ENCODE measurements at places on chromosomes 2 and 18. TPM values are rescaled to one million over a fixed set of nuclear protein-coding genes. Genes with fewer than 3 reads are reported as not detected.

The SCN9A gene
- total RNA-seq: 1.8 TPM

GRCh38 chr2:151002959-151003600 lies 258.6 kb downstream of the RBM43 start:
- no peak for DNase-seq

The ZFP36L2 gene
- total RNA-seq: 73.4 TPM

GRCh38 chr2:54081574-54081973 lies 33.8 kb upstream of the ACYP2 start:
- no peak for DNase-seq

- no peak for DNase-seq
These were observed 201.0 kb downstream of the NDUFA10 start for GRCh38 chr2:239824046-239824694.

The INPP5D gene
- 43.3 TPM for total RNA-seq

GRCh38 chr2:94759211-94759610 lies 112.0 kb upstream of the TEKT4 start:
- DNase-seq: no peak

DNA sequence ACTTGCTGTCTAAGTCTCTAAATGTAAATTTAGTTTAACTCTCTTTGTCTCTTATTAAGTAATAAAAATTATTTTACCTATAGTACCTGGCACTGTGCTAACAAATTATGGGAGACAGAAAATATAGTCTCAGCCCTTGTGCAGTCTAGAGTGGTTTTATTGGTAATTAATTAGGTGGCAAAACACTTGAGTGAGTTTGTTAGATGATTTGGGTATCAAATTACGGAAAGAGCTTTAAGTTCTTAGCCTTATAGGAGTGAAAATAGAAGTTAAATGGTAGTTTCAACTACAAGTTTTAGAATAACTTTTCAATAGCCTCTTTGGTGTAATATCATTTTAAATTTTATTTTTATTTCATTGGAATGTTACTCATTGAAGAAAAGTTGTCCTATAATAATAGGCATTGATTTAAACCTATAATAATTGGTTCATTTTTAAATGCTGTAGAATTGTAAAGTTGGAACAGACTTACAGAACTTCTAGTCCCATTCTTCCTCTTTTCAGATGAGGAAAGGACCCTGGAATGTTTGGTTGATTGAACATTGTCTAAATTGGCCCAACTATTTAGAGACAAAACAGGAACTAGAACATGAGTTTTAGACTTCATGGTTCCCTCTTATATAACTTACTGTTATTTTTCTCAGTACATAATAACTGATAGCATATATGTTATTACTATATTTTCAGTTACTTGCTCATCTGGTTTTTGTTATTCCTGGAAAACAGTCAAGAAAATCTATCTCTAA lies 10.2 kb upstream of the HTR2B start:
- DNase-seq: peak; percentile 24

DNA sequence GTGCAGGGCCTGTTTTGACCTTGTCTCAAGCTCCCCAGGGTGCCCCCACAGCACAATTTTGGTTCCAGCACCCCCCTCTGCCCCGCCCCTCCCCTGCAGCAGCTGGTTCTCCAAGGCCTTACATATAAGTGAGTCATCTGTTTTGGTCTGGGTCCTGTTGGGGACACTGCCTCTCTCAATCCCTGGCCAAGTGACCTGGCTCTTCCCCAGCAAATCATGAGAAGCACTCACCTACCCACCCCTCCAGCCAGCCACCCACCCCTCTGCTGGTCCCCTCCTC lies 90.5 kb downstream of the INHBB start:
- DNase-seq: no peak

The NTSR2 gene
- total RNA-seq: not detected

The BOK gene
- 52.4 TPM for total RNA-seq

DNA sequence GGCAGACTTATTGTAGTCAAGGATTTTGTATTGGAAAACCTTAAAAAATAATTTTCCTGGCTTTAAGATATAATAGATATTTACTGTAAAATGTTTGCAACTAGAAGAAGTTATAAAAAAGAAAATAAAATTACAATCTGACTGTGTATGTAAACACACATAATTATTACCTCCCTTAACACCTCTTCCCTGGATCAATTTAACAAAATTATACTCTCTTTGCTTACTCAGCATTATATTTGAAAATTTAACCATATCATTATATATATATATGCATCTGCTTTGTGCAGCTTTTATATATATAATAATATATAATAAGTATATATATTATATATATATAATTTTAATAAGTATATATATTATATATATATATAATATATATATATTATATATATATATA lies 131.7 kb upstream of the FAM98A start:
- no peak for DNase-seq

- DNase-seq: peak; percentile 44
These were observed 40.6 kb upstream of the TFPI start for GRCh38 chr2:187594801-187595200.

DNA sequence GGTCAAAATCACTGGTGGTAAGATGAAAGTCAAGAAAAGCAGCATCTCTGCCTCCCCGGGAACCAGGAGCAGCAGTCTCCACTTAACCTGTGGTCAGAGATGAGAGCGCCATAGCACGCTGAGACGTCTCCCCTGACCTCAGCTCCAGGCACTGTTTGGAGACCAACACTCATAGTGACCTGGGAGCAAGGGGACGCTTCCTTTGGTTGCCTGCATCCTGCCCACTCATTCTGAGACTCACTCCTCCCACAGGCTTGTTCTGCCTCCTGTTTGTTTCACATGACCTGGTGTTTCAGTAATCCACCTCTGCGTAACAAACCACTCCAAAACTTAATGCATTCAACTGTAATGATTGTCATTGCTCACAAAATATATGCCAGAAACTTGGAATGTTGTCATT lies 139.3 kb downstream of the ACOXL start:
- no peak for DNase-seq

The AGXT gene
- not detected for total RNA-seq

DNA sequence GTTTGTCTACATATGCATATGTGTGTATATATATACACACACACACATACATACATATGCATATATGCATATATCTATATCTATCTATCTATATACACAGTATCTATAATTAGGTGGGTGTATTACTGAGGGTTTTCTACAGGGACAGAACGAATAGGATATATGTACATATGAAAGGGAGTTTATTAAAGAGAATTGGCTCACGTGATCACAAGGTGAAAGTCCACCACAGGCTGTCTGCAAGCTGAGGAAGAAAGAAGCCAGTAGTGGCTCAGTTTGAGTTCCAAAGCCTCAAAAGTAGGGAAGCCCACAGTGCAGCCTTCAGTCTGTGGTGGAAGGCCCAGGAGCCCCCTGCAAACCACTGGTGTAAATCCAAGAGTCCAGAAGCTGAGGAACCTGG lies 756.0 kb upstream of the ACVR2A start:
- no peak for DNase-seq

- DNase-seq: peak; percentile 22
These were observed 40.8 kb downstream of the AGPS start for GRCh38 chr2:177433402-177433801.

GRCh38 chr2:128324008-128324896 lies 5.6 kb upstream of the HS6ST1 start:
- DNase-seq: no peak

DNA sequence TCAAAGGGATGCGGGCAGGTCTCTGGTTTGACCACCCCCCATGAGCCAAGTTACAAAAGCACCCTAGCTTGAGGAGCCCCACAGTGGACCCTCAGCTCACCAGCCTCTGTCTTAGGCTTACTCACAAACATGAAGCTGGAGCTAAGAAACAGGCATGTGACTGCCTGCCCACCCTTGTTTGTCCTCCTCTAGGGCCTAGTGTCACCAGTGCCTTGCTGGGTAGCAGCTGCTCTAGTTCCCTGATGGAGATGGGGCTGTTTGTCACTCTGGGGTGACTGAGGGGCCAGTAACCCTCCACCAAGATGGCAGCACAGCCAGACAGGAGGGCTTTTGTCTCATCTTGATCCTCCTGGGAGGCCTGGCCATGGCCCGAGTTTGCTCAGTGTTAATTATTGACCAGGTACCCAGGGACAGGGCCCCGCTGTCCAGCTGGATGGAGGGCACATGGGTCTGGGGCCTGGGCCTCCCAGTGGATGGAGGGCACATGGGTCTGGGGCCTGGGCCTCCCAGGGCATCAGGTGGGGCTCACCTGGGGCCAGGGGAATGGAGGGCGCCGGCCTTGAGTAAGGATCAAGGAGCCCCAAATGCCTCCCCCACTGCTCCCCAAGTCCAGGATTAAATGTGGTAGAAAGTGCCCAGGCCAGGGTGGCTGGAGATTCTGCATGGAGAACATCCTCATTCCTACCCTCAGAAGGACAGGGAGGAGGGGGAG lies 185.9 kb upstream of the HAAO start:
- DNase-seq: no peak

DNA sequence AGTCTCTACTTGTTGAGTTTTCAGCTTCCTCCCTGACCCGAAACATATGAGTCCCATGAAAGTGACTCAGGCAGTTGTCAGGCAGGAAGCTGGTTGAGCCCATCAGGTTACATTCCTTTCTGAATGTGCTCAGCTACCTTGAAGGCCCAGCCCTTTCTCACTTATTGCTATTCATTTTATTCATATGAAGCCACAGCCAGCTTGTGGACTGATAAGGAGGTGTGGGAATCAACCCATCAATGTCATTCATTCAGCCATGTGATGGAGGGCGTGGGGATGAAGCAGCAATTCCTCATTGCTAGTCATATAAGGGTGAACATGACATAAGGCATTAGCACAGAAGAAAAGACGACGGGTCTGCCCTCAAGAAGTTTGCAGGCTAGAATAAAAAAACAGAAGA lies 5.3 kb upstream of the VPS4B start:
- no peak for DNase-seq

The GREB1 gene
- total RNA-seq: 0.23 TPM

- no peak for DNase-seq
These were observed 11.9 kb downstream of the GNLY start for GRCh38 chr2:85706063-85706462.

- no peak for DNase-seq
These were observed 912.2 kb upstream of the PIK3C3 start for GRCh38 chr18:41042866-41043265.

DNA sequence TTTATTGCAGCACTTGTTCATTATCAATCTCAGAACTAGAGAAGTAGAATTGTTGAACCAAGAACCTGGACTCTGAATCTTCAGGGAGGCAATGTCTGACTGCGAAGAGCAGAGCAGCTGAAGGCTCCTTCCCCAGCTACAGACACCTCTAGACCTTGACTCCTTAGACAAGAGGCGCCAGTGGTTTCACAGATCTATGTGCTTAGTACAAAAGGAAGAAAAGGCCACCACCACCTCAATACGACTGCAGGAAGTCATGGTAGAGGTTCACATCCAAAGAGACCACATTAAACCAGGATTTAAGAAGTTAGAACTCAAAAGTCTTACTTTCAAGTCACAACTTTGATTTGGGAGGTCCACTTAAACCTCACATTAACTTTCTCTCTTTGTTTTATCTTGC lies 158.1 kb upstream of the VRK2 start:
- DNase-seq: no peak

GRCh38 chr2:155825876-155826275 lies 506.6 kb downstream of the NR4A2 start:
- no peak for DNase-seq

Measured in endothelial cell of umbilical vein (primary cell).